NCI-H2107 (cell line): ENCODE measurements at places on chromosomes 13 and 19.

DNA sequence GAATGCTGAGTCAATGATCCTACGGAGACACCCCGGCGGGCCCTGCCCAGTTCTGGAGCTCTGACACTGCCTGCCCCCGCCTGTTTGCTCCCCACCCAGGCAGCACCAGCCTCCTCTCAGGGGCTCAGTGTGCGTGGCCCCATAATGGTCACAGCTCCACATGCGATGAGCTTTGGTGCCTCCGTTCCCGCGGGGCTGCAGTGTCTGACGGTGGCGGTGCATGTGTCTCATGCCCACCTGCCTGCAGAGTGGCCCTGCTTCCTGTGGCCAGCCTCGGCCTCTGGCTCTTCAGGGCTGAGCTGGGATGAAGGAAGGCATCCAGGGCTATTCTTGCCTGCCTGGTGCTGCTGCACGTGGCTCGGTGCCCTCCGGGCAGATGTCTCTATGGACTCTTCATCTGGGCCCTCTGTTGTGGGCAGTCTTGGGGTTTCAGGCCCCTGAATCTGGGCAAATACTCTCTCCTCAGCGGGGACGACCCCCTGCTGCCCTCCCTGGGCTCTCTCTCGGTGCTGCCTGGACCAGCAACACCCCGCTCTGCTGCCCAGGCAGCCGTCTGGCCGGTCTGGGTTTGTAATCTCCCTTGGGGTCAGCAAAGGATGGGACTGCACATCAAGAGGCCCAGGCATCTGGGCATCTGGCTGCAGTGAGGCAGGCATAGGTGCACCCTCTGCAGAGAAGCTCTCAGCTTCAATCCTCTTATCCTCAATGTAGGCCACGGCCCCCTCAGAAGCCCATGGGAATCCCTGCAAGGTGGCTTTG is 19.3 kb upstream of the TMEM255B start:
- DNase-seq: no peak

DNA sequence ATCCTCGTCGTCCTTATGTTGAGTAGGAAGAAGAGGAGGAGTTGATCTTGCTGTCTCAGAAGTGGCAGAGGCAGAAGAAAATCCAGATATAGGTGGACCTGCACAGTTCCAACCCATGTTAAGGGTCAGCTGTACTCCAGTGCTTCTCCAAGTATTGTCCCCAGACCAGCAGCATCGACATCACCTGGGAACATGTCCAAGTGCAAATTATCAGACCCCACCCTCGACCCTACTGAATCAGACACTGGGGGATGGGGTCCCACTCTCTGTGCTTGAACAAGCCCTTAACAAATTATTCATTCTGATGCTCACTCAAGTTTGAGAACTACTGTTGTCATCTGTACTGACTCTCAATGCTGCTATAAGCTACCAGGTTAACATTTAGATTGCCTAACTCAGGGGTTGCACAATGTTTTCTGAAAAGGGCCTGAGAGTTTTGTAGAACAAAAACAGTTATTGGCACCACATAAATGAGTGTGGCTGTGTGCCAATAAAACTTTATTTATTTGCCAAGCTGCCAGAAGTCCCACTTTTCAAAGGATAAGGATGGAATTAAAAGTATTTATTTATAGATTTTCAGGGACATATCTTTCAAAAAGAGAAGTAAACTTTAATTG is 226.7 kb upstream of the IPO5 start:
- no peak for DNase-seq

- DNase-seq: no peak
These were observed at the start of gene CLEC11A for GRCh38 chr19:50723069-50723468. Gene CLEC11A (plus strand): TSS chr19:50723364. CDS start chr19:50723526, 162 bp downstream.

DNA sequence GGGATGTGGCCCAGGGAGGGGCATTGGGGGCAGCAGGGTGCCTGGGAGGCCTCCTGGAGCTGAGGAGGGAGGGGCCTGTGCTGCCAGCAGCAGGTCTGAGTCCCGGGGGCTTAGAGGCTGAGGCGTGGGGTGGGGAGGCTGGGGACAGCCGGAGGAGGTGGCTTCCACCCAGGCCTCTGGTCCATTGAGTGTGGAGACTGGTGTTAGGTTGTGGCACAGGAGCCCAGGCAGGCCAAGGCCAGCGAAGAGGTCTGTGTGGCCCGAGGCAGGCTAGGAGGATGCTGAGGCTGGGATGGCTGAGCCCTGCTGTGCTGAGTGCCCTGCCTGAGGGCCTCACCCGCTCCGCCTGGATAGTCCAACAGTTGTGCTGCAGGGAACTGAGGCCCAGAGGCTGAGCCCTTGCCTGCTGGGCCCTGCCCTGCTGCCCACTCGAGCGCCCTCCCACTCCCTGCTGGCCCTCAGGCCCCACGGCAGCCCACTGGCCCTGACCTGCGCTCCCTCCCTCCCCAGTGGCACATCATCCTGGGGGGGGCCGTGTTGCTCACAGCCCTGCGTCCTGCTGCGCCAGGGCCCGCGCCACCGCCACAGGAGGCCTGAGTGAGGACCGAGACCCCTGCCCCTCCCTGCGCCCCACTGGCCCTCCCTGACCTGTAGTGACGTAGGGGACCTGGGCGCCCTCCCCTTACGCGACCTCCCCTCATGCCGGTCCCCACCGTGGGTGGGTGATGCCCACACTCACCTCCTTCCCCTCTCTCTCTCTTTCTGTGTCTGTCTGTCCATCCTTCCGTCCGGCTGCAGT is 4.9 kb upstream of the GARIN5A start:
- DNase-seq: no peak

DNA sequence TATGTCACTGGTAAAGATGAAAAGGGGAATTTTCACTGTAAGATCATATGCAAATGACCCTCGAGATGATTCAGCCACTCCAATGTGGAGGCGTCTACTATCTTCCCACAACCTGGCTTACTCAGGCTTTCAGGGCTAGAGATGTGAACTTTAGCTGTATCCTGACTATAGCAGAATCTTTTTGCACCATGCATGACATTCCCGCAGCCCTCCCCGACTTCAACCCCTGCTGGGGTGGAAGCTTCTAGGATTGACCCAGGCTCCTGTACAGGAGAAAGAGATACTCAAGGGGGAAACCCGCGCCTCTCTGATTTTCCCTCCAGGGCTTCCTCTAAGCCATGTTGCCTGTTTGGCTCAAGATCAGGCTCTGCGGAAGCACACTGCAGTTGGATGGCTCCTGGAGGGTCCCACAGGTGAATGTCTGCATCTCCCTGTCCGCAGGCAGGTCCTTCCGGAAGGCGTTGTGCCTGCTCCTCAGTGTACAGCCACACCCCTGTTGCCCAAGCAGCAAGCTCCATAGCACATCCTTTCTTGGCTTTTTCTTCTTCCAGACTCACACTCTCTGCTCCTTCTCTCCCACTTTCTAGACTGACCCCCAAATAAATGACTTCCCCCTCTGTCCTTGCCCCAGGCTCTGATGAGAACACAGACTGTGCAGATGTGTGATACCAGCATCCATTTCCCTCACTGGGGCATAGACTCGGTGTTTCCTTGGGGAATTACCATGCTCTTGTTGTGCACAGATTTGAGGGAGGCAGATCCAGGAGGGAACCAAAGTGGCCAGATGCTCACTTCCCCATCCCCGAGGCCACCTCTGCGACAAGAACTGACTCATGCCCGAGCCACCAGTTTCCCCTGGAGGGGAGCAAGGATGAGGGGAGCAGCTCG is 29.1 kb upstream of the POP4 start:
- no peak for DNase-seq

DNA sequence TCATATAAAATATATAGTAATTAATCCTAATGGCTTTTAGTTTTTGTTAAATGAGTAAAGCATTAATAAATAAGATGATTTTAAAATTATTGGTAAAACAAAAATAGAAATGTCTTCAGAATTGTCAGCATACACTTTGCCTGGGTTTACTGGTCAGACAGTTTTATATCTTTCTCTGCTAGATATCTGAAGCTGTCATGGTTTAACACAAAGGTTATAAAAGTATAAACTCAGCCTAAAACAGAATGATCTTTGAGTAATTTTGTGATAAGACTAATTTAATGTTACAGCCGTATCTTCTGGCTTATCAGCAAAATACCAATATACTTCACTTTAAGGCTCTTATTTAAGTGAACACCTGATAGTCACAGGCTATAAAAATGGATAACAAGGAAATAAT is 17.8 kb upstream of the NAA16 start:
- DNase-seq: no peak

DNA sequence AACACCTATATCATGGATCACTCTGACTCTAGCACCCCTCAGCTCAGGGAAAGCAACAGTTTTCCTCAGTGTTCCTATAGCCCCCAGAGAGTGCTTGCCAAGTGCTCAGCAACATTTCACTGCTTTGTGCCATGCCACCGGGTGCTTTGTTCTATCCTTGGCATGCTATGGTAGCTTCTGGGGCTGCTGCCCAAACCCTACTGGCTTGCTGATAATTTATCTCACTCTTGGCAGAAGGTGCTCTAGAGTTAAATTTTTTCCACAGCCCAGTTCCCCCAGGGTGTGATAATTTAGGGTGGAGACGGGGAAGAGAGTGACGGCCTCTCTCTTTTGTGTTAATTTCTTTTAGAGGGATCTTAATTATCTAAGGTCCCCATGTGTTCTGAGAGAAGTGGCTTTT is 12.6 kb upstream of the CSNK1A1L start:
- no peak for DNase-seq

- DNase-seq: no peak
These were observed 69.7 kb downstream of the ERICH6B start for GRCh38 chr13:45545686-45546409.

DNA sequence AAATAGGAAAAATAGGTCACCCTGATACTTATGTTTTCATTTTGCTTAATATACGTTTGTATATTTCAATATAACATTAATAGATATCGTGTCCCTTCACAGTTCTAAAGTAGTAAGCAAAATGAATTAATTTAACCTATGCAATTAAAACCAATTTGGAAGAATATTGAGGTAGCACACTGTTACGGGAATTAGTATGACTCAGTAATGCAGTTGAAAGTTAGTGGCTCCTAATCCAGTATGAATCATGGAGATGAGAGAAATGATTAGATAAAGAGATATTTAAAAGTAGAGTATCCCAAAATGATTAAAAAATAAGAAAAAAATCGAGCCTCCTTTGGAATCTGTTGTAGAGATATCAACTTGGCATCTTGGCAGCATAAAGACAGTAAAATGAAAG is 177.0 kb upstream of the SLITRK6 start:
- DNase-seq: no peak

DNA sequence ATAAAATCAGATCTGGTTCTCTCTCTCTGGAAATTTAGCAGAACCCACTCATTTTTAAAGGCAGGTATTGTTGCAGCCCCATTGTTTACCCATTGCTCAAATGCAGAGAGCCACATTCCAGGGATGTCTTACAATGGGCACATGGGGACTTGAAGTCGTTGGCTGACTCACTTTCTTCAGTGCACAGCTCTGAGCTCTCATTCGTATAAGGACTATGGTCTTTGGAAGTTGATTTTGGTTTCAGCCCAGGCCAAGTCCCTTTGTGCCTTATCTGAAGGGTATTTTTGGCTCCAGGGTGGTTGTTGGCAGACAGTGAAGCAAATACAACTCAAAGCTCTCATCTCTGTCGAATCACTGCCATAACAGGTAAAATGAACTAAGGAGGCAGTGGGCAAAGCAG is 47.3 kb upstream of the CLDN10 start:
- DNase-seq: no peak

DNA sequence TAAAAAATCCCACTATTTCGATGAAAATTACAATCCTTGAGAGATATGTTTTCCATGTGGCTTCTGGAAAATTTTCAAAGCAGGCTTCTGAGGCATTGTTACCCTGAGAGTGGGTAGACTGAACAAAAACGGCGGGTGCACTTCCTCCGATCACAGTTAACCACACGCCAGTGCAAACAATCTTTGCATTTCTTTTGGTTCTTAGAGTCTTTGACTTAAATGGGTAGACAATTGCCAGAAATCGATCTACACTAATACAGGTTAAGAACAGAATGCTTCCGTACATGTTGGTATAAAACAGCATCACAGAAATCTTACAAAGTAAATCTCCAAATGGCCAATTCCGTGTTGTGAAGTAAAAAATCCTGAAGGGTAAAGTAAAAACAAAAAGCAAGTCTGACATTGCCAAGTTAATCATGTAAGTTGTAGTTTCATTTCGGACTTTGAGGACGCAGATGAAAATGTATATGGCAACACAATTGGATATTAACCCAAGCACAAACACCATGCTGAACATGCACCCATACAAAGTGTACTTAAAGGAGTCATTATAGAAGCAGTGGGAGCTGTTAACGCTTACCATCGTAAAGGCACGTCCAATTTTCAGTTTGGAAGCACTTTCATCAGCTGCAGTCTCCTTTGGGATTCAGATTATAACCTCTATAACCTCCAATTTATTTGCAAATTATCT is 927 bp downstream of the LPAR6 start:
- no peak for DNase-seq

GRCh38 chr13:95457294-95457693 is 95.2 kb upstream of the CLDN10 start:
- no peak for DNase-seq

DNA sequence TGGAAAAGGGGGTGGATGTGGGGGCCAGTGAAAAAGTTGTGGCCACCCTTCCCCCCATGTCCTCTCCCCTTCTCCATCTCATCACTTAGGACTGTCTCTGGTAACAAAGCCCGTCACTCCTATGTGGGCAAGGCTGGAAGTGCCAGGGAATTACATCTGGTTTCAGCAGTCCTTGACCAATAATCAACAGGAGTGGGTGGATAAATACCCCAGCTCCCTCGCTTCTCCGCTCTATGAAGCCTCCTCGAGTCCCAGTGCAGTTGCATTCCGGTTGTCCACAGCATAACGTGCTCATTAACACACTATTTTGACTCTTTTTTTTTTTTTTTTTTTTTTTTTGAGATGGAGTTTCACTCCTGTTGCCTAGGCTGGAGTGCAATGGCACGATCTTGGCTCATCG is 31.5 kb downstream of the MYO1F start:
- no peak for DNase-seq

DNA sequence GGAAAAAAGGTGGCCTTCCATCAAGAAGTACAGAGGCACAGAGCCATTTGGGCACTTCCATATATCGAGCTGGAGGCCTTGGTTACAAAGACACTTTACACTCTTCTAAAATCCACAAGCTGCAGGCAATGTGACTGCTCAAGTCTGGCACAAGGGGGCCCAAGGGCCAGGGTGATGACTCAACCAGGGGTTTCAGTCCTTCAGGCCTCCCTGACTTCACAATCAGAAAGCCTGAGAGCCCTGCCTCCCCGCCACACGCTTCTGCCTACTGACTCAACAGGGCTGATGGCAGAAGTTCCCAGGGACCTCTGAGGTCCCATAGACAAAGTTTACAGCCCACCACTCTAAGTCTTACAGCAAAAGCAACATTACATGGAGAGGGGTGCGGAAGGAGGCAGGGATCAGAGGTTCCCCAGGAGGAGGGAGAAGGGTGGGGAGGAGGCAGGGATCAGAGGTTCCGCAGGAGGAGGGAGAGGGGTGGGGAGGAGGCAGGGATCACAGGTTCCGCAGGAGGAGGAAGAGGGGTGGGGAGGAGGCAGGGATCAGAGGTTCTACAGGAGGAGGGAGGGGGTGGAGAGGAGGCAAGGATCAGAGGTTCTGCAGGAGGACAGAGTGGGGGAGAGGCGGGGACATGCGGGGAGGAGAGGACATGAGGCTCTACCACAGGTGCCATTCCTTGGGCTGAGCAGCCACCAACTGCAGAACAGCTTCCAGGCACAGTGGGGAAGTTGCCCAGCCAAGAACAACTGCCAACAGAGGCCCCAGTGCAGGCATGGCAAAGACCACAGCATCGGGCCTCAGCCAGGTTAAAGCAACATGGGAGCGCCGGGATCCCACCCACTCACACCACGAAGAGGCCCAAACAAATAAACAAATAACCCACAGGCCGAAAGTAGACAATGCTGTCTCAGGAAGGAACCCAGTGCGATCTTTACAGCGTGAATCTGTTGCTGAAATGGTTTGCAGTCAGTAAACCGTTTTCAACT is 52.0 kb downstream of the SLC7A1 start:
- DNase-seq: no peak

GRCh38 chr13:53782488-53782961 is 753.9 kb downstream of the OLFM4 start:
- DNase-seq: peak; percentile 51

GRCh38 chr19:45917421-45918091 is 3.0 kb upstream of the NANOS2 start:
- DNase-seq: no peak
